Activated T-helper 17 cell treated with anti-CD3 and anti-CD28 coated beads, Interleukin-2, amount 50 U/mL, for 72 hours (primary cell): ENCODE measurements at places on chromosomes 12 and 14.

GRCh38 chr14:81157431-81157830 lies 63.3 kb downstream of the GTF2A1 start:
- no peak for ATAC-seq

- ATAC-seq, result no peak
Observed at GRCh38 chr12:40749863-40750262, 57.6 kb downstream of the CNTN1 start.

GRCh38 chr12:56119361-56119796 lies 1.3 kb downstream of the ZC3H10 start:
- no peak for ATAC-seq

- no peak for ATAC-seq
Observed at GRCh38 chr14:67464879-67465278, 23.6 kb downstream of the TMEM229B start.

DNA sequence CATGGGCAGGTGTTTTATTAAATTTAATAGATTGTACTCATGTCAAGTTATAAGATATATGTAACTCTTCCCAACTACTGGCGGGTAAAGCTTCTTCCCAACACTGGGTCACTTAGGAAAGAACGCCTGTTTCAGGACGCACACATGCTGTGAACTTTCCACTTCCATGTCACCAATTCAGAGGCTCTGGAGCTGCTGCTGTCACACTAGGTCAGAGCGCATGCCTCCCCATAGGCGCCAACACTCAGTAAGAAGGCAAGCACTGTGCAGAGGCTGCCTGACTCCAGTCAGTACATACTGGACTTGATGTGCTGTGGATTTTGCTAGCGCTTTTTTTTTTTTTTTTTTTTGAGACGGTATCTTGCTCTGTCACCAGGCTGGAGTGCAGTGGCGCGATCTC lies 17.2 kb downstream of the SLC15A4 start:
- no peak for ATAC-seq

DNA sequence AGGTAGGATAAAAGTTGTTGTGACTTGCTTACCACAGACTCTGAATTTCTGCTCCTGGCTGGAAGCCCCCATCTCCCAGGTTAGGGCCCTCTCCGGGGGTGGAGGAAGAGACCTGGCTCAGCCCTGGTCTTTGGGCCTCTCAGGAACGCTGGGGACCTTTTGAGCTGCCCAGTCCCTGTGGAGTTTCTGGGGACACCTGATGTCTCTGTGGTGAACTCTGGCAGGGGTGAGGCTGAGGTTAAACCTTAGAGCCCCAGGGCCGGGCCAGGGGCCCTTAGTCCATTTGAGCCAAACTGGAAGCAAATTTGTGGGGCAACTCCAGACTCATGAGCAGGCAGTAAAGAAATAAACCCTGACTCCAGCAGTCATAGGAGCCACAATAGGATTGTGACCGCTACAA lies 112.1 kb downstream of the ADGRD1 start:
- ATAC-seq, result no peak

DNA sequence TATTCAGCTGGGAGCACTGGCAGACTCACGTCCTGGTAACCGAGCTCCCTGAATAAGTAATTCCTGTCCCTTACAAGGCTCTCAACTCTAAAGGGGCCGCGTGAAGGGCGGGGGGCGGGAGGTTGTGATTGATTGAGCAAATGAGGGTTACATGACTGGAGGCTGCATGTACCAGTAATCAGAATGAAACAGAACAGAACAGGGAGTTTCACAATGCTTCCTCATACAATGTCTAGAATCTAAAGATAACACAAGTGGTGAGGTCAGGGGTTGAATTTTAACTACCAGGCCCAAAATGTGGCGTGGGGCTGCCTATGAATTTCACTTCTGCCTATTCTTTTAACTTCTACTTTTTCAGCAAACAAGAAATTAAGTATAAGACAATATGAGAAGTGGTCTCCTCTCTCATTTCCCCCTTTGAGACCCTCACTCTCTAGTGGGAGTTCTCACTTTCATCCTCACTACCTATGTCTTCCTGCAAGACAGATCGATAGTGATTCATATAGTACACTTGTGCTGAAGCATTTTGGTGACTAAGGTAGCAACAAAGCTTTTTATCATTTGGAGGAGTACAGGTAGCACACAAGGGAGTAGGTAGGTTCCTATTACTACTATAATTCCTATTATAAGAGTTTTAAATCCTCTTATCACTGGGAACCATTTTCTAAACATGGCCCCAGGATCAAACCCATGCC lies 239.8 kb downstream of the KTN1 start:
- ATAC-seq, result peak; percentile 43

- peak; percentile 65 for ATAC-seq
Observed at GRCh38 chr12:123034865-123035264, 54.4 kb downstream of the ARL6IP4 start.

GRCh38 chr14:65938738-65939137 lies 526.2 kb downstream of the FUT8 start:
- ATAC-seq, result peak; percentile 32

DNA sequence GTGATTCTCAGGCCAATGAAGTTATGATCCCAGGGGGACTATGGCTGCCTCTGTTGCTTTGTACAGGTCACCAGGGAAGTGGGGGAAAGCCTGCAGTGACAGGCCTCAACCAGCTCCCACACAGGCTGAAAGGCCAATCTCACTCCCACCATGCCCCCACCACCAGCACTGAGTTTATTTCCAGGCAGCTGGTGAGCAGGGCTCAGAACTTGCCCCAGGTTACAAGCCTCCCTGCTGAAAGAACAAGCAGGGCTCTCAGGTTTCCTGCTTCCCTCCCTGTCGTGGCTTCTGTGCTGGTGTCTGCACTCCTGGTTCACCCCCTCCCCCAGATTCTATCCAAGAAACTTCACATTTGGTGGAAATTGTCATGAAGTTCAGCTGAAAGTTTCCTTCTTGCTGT lies 260.3 kb downstream of the CCDC59 start:
- ATAC-seq, result no peak

GRCh38 chr12:121560392-121561008 lies 20.3 kb downstream of the KDM2B start:
- peak; percentile 10 for ATAC-seq

GRCh38 chr14:90999299-90999698 lies 61.1 kb downstream of the RPS6KA5 start:
- no peak for ATAC-seq

GRCh38 chr12:109840305-109841074 lies 7.3 kb upstream of the TRPV4 start:
- ATAC-seq, result no peak

GRCh38 chr12:32010631-32011336 lies 51.6 kb downstream of the RESF1 start:
- ATAC-seq, result no peak

- no peak for ATAC-seq
Observed at GRCh38 chr14:102297436-102298170, 7.4 kb downstream of the MOK start.

GRCh38 chr12:50746431-50746830 lies 17.5 kb upstream of the ATF1 start:
- no peak for ATAC-seq

- no peak for ATAC-seq
Observed at GRCh38 chr12:24632466-24632865, 316.4 kb downstream of the BCAT1 start.

DNA sequence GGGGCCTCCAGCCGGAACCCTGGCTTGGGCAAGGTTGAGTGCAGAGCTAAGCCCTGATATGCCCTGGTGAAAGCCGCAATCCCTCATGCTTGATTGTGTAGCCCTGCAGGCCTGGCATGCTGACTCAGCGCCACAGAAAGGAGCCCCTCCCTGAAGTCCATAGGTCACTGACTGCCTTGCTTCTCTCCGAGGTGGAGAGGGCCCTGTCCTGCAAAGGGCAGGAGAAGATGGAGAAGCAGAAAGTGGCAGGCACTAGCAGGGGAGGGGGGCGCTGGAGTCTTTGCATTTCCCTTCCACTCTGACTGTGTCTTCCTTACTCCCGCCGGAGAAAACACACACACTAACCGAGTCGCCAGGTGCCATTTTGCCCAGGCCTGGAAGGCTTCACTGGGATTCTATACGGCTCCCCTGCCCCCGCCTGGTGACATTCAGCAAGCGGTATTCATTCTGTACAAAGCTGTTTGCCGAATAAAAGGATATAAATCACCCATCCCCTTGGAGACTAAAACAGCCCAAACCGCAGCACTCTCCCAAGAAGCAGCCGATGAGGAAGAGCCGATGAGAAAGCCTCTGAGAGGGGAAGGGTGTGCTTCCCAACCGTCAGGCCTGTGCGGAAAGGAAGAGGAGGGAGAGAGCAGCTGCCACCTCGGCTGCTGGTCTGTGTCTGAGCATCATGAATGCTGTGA lies 69.8 kb downstream of the SLC6A12 start:
- no peak for ATAC-seq

DNA sequence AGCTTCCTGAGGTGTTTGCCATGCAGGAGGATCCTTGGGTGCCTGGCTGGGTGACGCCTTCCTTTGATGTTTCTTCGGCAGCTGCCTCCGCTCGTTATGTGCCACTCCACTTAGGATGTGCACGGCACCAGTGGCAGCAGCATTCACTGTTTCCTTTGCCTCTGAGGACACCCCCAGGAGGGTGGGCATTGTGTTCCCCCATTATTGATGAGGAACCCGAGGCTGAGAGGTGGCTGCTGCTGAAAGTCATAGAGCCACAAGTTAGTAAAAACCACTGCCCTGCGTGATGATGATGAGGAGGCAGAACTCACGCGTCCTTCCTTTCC lies 41.2 kb downstream of the EP400 start:
- no peak for ATAC-seq
